Left colon (tissue), 2 donors: ENCODE measurements at places on chromosomes 16 and 17. TPM values are rescaled to one million over a fixed set of nuclear protein-coding genes. Genes with fewer than 3 reads are reported as not detected.

GRCh38 chr16:58577141-58577540 is 52.5 kb downstream of the CNOT1 start:
- DNase-seq: no peak

GRCh38 chr17:63644846-63645245 is 22.6 kb downstream of the MAP3K3 start:
- no peak for DNase-seq

- peak; percentile 22 for DNase-seq
Measured at GRCh38 chr16:50297301-50298074, 31.1 kb downstream of the ADCY7 start.

DNA sequence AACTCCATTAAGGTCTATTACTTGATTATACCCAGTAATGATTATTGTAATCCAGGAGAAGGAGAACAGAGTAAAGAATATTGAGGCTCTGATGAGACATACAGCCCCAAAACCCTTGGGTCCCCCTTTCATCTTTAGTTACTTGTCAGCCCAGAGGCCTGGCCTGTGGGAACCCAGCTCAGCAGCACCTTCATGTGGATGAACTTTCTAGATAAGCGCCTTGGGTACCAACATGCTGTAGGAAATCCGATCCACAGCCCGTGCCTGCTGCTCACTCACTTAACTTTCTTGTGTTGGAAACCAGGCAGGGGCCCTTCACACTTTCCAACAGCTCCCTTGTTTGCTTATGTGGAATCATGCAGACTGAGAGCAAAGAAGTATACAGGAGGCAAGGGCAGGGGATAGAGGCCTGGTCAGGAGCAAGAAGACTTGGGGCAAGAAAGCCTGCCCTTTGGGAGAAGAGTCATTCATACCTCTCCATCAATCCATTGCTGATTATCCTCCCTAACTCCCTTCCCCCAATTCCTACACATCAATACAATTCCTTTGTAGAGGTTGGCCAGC is 64.0 kb upstream of the SOX9 start:
- DNase-seq: no peak

OSGIN1 gene
- total RNA-seq: 14.7 TPM

EIF5A gene
- total RNA-seq: 413 TPM

TP53TG3 gene
- not detected for total RNA-seq
